ENCODE measurements at places on chromosomes 6 and 20.

DNA sequence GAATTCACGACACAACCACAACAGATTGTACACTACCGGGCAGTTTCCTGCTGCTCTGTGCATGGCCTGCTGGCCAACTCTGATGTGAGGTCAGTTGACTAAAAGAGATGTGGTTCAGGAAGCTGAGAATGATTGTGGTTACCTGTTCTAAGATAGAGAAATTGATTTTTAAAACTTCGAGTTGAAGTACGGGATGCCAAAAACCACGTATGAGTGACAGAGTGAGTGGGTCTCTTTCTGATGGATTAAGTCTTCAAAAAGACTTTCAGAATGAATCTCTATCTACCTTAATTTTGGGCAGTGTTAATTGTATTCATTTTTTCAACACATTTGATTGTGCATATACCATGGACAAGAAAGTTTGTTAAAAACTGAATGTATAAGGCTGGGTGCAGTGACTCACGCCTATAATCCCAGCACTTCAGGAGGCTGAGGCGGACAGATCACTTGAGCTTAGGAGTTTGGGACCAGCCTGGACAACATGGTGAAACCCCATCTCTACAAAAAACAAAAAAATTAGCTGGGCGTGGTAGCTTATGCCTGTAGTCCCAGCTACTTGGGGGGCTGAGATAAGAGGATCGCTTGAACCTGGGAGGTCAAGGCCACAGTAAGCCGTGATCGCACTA is 121.2 kb downstream of the SGK1 start:
- no peak for DNase-seq

DNA sequence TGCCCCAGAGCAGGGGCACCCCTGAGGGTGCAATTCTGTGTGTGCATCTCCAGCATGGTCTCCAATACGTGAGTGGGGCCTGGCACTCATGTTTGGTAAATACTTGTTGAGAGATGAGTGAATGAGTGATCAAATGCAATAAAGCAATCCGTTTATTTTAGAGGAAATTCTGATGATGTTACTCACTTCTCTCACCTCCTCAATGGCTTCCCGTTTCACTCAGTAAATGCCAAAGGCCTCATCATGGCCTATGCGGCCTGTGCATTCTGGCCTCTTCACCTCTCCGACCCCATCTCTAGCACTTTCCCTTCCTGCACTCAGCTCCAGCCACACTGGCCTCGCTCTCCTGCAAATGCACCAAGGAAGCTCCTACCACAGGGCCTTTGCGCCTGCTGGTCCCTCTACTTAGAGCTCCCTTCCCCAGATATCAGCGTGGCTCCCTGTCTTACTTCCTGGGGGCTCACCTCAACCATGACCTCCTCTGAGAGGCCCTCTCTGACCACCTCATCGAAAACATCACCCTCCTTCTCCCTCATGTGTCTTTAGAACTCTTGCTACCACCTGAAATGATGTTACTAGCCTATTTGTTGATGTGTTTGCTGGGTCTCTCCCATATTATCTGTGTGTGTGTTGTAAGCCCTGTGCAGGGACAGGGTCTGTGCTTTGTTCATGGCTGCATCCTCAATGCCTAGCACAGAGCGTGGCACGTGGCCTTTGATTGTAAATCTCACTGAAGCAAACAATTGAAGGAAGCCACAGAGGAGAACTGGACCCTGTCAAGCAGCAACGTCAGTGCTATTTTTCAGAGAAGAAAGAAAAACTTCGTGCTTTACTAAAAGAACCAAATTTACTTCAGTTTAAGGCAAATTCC is 42.6 kb downstream of the RAB44 start:
- peak; percentile 62 for DNase-seq

DNA sequence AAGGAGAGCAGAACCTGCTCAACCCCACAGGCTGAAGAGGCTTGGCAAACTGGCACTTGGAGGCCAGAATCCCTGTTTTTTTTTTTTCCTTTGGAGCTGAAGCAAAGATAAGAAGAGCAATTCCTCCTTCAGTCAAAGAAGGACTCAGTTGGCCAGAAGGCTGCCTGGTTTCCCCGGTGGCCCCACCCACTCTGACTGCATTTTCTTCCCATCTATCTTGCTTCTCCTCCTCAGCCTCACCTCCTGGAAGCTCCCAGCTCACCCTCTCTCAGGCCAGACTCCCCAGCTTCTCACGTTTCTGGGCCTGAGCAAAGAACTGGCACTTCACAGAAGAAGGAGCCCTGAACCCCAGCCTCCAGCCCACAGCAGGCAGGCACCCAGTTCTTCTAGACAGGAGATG is 2.4 kb downstream of the LRFN2 start:
- DNase-seq: no peak

DNA sequence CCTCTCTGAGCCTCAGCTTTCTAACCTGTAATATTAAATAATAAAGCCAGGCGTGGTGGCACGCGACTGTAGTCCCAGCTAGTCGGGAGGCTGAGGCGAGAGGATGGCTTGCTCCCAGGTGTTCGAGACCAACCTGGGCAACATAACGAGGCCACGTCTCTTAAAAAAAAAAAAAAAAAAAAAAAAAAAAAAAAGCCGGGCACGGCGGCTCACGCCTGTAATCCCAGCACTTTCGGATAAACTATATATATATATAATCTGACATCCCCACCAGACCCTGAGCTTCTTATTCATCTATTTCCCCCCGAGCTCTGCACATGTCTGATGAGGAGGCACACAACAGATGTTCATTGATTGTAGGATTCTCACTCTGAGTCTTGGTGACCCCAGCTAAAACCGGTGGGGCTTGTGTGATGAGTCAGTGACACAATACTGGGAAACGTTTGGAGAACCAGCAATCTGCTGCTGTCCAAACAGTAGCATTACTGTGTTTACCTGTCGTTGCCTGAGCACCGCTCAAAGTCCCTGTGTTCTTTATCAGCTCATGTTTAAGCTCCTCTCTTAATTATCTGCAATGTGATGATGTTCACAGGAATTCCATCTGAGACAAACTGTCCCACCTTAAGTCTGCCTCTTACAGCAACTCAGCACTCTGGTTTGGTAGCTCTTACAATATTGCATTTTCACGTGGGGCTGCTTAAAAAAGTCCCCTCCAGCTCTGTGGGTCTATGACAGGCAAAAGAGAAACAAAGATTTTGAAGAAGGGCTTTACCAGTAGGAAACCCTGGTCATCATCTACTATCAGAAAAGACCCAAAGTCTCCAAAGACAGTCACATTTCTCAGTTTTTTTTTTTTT is 1.0 kb upstream of the SPATA2 start:
- peak; percentile 47 for DNase-seq

- no peak for DNase-seq
Observed at GRCh38 chr6:168282985-168283685, 36.4 kb downstream of the DACT2 start.
